Heart right ventricle (tissue), 16 donors: ENCODE measurements at places on chromosomes 11 and 22. TPM values are rescaled to one million over a fixed set of nuclear protein-coding genes. Genes with fewer than 3 reads are reported as not detected.

DNA sequence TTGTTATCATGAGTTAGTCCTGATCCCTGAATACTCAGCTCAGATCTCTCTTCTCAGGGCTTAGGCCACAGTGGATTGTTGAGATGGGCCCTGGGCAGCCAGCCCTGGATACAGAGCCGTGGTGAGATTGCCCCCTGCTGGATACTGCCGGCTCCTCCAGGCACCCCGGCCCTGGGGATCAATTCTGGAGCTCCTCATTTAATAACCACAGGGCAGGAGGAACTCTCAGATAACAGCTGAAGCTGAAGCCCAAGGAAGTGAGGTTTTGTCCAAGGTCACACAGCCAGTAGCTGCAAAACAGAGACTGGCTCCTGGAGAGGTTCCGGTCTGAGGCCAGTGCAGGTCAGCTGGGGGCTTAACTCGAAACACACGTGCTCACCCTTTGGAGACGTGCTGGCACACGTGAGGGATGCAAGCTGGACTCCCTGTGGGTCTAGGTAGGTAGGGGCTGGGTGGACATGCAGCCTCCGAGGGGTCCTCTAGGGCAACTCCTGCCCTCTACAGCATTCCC, 16.0 kb downstream of the USH1C start:
- peak; percentile 47 for DNase-seq

DNA sequence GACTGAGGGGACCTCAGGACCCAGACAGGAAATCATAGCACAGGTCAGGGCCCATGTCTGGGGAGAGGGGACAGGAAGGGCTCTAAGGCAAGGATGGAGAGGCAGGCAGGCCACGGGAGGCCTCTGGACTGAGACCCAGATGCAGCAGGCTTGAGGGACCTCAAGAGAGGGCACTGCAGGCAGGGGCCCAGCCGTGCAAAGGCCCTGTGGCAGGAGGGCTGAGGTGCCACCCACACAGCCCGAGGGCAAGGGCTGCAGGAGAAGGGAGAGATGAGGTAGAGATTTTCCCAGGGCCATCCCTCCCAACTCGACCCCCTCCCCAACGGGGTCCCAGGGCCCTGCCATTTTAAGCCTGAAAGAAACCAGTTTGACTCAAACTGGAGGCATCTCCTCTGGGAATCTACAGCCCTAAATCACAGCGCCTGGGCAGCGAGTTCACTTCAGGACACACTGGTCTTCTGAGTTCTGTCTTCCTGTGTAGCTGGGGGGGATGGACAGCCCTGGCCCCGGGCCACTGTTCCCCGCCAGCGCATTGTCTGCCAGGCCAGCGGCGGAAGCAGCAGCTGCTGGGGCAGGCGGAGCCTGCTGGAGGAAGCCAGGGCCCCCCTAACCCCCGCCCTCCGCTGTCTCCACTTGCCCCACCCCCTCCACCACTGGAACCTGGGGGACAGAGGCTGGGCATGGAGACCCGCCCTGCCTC, 20.3 kb upstream of the WNT7B start:
- peak; percentile 95 for DNase-seq

DNA sequence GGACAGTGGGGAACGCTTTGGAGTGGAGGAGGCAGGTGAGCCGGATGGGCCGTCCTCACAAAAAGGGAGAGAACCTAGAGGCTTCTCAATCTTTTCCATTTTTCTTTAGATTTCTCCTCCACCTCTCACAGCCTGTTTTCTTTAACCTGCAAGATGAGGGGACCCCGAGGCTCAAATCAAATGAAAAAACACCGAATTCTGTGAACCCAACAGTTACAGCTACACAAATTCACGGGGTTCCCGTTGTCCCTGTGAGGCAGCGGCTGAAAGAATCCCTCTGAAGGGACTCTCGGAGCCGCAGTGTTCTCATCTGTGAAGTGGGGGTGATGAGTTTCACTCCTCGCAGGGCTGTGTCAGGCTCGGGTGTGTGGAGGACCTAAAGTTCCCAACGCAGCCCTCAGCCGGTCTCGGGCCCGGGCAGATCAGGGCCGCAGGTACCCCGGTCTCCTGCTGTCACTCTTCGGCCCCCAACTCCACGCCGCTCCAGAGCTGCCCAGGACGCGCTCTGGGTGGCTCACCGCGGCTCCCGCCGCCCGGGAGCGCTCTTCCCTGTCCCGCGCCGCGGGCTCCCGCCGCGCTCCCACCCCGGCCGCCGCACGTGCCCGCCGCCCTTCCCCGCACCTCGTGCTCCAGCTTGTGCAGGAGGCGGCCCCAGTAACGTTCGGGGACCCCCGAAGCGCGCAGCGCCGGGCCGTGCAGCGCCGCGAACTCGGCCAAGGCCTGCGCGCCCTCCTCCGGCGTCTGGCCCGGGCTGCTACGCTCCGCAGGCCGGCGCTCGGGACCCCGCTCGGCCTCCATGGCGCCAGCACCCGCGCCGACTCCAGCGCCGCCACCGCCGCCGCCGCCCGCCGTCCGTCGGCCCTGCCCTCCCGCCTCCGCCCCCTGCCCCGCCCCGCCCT, at the start of gene TTLL12:
TSS of gene TTLL12 (minus strand) at position 863 of the 899 bp plus-strand sequence. CDS start at position 798, 65 bp downstream.
- DNase-seq: peak; percentile 50

DNA sequence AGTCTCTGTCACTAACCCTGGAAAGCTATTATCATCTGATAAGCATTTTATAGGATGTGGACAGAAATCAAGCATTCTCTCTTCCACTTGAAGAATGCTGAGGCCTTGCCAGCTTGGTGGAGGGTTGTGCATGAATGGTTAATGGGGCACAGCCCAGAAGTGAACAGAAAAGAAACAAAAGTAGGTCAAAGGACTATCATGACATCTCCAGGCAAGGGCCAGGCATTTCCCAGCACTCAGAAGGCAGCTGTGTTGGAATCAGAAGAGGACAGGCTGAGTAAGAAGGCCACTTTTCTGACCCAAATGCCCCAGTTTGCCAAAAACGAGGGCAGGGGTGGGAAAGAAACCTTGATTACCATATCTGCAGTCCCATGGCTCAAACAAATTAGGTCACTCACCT, 12.4 kb downstream of the TENM4 start:
- no peak for DNase-seq

DNA sequence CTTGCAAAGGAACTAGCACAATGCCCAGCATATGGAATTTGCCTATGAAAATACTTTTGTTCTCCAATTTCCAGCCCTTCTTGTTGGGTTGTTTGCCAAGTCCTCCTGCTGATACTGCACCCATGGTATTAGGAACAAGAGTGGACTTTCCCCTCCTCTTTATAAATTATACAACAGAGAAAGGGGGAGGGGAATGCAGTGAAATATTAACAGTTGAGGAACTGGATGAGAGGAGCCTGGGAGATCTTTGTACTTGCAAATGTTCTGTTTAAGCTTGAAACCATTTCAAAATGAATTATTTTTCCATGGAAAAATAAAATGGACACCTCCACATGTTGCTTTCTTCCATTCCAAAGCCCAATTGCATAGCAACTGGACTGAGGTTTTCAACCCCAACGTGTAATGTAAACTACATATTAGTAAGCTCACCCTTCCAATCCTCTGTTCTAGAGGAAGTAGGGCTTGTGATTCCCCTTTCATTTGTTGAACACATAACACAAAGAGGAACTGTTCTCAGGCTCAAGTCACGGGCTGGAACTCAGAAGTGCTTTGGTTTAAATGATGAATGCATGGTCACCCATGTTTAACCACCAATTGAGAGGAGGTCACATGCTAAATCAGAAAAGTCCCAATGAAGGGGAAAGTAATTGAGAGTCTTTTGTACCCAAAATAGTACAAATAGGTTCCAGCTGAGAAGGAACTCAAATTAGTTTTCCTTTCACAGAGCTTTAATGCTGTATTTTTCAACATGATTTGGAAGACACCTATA, 66.2 kb upstream of the ZC3H12C start:
- no peak for DNase-seq

- DNase-seq: no peak
These were observed 49.1 kb downstream of the EMSY start for GRCh38 chr11:76493626-76494539.

GRCh38 chr11:19344661-19345518, 104.1 kb upstream of the E2F8 start:
- DNase-seq: peak; percentile 34

DNA sequence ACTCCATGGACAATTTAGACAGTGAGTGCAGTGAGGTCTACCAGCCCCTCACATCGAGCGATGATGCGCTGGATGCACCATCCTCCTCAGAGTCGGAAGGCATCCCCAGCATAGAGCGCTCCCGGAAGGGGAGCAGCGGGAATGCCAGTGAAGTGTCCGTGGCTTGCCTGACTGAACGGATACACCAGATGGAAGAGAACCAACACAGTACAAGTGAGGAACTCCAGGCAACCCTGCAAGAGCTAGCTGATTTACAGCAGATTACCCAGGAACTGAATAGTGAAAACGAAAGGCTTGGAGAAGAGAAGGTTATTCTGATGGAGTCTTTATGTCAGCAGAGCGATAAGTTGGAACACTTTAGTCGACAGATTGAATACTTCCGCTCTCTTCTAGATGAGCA, 51.4 kb downstream of the SPECC1L start:
- DNase-seq: no peak

The MYBPC3 gene
- total RNA-seq: 2,430 TPM

DNA sequence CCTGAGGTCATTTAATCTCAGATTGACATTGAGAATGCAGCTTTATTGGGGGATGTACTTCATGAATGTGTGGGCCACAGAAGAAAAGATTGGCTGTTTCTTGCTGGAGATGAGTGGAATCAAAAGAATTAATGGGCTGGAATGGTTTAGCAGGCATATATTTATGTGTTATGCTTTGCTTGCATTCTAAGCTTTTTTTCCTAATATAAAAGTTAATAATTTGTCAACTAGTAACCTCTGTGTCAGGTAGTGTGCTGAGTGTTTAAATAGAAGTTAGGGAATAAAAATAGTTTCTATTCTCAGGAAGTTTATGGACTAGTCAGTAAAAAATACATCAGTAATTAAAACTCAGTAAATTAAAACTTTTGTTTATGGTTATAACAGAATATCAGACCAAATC, 67.4 kb upstream of the PRODH start:
- no peak for DNase-seq

DNA sequence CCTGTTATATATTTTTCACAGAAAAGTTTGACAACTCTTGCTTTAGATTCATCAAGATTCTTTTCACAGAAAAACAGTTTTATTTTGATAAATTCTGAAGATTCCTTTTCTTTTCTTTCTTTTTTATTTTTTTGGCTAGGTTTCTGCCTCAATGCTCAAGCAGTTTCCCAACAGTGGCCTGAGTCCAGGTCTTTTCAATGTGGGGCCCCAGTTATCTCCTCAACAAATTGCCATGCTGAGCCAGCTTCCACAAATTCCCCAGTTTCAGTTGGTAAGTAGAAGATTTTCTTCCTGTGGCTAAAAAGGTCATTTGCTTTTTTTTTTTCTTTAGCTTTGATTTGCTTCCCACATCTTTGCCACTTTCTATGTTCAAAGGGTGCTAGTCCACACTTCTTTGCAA, 46.0 kb upstream of the ADSL start:
- DNase-seq: no peak

GRCh38 chr11:79006854-79007253, 432.2 kb upstream of the NARS2 start:
- no peak for DNase-seq

DNA sequence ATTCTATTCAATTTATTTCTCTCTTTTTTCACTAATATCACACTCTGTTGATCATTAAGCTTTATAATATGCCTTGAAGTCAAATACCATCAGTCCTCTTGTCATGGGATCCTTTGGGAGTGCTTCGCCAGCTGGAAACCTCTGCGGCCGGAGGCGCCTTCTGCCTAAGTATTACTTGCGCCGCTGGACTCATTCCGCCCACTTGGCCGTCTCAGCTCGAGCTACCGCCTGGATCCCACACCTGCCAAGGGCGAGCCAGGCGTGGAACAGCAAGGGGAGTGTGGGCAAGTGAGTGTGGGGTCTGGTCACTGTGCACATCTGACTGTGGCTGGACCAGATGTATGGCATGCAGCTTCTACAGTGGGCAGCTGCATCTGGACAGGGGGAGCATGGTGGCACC, 9.1 kb upstream of the MAP6 start:
- no peak for DNase-seq

GRCh38 chr22:21824445-21824912, 43.0 kb downstream of the MAPK1 start:
- DNase-seq: no peak

The TMEM121B gene
- total RNA-seq: 2.2 TPM

DNA sequence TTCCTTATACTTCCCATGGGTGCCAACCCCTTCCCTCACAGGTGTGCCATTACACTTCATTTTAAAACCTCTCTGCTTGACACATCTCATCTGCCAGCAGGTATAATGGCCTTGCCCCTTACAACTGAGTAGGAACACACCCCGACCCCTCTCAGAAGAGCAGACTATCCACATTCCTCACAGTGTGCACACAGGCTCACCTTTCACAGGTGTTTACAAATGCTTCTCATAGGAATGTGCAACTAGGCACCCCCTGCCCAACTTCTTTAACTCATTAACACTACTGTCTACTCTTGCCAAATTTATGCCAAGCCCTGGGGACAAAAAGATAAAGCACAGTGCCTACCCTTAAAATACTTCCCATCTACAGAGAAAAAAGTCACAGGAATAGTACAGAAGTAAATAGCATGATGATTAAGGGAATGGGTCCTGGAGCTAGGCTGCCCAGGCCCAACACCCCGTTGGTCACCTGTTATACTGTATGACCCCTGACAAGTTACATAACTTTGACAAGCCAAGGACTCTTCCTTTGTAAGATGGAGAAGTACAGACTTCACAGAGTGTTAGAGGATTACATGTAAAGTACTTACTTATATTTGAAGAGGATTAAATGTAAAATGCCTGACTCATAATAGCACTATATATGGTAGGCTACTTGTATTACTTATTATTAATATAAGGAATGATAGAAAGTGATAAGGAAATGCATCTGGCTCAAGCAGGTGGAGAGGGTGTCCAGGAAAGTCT, 15.2 kb downstream of the TRIM3 start:
- no peak for DNase-seq

The UVRAG gene
- total RNA-seq: 12.2 TPM

GRCh38 chr11:852762-853161, 10.1 kb downstream of the TSPAN4 start:
- no peak for DNase-seq

DNA sequence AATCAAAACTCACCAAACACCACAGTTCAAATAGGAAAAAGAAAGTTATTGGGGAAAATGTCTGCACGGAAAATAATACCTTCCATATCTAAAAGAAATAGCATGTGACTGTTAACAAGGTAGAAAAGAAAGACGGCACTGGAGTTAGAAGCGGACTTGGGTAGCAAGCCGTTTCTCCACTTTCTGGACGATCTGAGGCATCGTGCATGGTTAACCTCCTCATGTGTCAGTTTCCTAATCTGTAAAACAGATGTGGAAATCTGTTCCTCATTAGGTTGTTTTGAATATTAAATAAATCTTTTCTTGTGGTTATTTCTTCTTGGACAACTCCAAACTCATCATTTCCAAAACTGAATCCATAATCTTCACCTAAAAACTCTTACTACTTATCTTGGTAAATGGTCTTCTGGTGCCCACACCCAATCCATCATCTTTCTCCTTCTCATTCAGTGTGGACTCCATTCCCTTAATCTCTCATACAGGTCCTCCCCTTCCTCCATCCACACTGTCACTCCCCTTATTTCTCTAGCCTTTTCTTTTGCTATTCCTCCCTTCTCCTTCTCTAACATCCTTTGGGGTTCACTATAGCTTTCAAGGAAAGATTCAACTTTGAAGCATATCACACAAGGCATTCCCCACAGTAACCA, 53.5 kb downstream of the VSIG10L2 start:
- DNase-seq: no peak

The SCUBE2 gene
- 1.1 TPM for total RNA-seq

The ST3GAL4 gene
- 51.0 TPM for total RNA-seq
